DMS53 (cell line): ENCODE measurements at places on chromosomes 3 and 15.

GRCh38 chr15:95120595-95120994 lies 889.2 kb downstream of the MCTP2 start:
- DNase-seq = no peak

- DNase-seq = peak; percentile 49
These were observed 13.3 kb downstream of the EIF3J start for GRCh38 chr15:44550256-44550655.

- DNase-seq = no peak
These were observed 236.2 kb downstream of the TLE3 start for GRCh38 chr15:69861331-69862171.

GRCh38 chr3:101807888-101808287 lies 28.9 kb downstream of the NXPE3 start:
- no peak for DNase-seq

DNA sequence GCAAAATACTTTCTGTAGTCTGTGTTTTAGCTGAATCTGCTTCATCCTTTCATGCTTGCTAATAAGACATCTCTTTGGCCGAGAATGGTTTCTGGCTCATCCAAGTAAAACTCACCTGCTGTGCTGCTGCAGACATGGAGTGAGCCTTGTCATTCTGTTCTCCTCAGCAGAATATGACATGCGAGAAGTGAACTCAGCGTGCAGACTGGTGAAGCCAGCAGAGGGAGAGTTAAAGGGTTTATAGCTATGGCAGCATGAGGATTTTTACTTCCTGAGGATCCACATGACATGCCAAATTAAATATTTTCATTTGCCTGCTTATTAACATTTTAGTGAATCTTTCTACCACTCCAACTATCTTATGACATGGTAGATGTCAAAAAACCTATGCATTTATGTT lies 658.4 kb upstream of the NECTIN3 start:
- no peak for DNase-seq

DNA sequence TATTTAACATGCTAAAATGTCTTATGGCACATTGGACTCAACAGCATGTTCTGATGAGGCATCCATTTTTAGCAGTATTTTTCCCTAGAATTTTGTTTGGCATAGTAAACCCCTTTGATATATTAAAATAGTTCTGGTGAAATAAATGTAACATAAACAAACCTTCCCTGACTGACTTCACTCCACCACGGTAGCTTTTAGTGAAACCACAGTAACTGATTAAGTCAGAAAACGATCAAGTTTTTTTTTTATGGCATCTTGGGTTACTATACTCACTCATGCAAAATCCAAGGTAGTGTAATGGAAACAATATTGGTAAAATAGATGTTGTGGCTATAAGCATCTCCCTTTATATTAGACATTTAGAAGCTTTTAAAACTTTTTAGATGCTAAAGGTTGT lies 2.8 kb downstream of the SERP1 start:
- no peak for DNase-seq

DNA sequence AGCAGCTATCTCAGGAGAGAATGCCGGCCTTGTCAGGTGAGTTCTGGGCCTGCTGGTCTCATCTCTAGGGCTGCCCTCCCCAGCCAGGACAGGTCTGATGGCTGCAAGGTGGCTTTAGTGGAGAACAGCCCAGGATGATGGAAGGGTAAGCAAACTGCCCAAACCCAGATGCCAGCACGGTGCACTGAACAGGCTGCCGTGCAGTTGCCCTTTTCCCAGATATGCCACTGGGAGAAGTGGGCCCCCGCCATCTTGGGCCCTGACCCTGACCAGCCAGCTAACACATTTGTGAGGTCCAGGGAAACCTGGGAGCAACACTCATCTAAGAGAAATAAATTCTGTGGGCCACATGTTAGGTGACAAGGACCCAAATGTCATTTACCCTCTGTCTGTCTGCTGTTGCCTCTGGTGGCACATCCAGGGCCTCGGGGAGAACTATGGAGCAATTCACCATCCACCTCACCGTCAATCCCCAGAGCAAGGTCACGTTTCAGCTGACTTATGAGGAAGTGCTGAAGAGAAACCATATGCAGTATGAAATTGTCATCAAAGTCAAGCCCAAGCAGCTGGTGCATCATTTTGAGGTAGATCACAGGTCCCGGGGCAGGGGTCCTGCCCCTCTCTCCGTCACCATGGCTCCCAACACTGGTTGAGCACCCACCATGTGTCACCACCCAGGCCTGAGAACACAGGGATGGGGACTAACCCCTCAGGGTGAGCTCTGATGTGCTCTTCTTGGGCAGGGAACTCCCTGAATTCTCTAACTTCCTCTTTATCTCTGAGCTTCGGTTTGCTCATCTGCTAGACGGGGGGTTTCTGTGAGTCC lies 1.8 kb downstream of the ITIH1 start:
- DNase-seq = no peak

DNA sequence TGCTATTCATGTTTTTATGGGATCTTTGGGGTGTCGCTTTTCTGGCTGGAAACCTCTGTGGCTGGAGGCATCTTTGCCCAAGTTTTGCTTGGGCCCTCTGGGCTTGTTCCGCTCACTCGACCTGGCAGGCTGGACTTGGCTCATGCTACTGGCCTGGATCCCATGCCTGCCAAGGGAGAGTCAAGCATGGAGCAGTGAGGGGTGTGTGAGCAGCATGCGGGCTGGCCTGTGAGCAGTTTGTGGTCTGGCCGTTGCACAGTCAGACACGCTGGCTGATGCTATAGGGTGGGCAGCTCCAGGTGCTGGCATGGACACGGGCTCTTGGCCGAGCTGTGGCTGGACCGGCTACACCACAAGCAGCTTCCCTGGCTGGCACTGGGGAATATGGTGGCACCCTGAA lies 491.1 kb downstream of the AGBL1 start:
- DNase-seq = no peak

DNA sequence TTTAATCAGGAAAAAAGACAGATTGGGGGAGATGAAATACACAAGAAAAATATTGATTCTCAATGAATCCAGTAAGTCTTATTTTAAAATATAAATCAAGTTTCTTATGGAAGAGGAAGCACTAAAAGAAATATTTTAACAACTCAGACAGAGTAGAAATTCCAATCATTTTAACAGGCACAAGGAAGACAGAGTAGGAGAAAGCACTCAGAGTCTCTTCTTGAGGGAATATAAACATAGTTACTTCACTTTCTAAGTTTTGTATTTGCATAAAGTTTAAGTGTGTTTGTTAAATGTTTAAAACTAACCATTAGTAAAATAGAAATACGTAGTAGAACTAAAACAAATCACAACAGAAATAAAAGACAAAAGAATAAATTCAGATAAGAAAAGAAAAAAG lies 24.5 kb upstream of the RTP4 start:
- no peak for DNase-seq

DNA sequence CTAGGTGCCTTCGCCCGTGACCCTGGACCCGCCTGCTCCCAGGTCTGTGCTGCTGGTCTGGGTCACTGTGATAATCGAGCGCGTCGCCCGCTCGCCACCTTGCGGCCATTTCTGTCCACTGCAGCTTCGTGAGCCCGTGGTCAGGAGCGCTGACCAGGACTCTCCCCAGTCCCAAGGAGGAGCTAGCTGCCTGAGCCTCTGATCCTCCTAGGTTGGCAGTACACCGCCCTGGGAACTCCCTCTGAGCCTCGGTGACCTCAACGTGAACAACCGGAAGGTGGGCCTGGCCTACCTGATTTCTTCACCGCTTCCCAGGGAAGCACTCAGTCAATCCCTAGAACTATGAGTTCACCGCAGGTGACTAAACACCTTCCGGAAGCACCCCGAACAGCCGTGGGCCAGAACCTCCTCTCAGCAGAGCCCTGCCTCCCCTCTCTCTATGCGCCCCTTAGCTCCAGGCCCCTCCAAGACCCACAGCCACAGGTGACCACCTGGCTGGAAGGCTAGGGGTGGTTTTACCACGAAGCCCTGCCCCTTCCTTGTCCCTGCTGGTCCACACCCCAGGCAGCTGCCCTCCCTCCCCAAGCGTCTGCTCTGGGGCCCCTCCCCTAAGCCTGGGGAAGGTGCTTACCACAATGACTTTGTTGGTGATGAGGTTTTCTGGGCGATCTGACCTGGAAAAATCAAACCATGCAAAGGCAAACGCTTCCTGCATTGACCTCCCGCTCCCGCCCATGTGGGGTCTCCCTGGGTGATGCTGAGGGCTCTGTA lies 9.7 kb downstream of the PLA2G4D start:
- peak; percentile 84 for DNase-seq

- no peak for DNase-seq
These were observed 43.2 kb upstream of the CMSS1 start for GRCh38 chr3:99774467-99774866.

DNA sequence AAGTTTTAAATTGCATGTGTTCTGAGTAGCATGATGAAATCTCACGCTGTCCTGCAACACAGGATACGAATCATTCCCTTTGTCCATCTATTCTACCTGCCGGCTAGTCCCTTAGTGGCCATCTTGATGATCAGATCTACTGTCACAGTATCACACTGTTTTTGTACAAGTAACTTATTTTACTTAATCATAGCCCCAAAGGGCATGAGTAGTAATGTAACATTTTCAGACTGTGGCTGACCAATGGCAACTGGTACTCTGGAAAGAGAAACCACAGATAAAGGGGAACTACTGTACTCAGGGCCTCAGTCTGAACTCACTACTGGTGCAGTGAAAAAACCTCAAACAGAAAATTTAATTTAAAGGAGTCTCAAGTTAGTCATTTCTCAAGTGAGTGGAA lies 127.3 kb upstream of the MRPL3 start:
- no peak for DNase-seq

DNA sequence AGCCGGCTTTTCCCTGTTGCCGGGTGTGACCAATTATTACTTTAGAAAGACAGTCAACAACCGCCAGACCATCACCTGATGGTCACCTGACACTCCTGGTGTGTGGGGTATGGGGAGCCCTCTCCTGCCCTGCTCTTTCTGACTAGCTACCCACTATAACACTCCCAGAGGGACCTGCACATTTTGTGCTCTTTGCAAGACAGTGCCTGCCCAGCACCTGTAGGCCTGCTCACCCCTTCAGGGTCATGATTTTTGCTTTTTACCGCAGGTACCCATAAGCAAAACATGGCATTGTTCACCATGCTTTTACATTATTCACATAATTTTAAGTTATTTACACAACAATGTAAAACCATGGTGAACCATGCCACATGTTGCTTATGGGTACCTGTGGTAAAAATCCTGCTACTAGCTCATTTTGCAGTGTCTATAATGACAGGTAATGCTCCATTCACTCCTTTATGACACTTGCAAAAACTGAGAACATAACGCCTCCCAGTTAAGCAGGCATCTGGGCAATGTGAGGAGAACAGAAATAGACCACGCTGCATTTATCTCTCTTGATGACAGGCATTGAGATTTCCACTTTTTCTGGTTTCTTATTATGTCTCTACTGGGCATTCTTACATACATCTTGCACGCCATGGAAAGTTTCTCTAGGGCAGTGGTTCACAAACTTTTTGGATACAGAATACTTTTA lies 9.9 kb downstream of the CCRL2 start:
- no peak for DNase-seq

DNA sequence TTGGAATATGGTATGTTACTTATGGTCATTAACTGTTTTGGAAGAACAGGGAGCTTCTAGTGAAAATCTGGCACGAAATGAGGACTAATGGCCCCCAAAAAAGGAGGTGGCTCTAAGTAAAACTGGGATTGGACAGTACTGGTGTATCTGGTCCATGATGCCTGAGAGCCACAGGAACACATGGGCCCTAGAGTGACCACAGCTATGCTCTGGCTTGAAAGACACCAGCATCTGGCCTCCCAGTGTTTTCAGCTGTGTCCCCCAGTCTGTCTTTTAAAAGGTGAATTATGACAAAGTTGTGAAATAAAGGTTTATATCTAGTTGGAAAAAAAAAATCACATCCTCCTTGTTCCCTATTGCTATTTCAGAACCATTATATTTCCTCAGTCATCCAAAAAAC lies 64.5 kb downstream of the GSK3B start:
- no peak for DNase-seq

- no peak for DNase-seq
These were observed 146.9 kb downstream of the KLF13 start for GRCh38 chr15:31473385-31474058.

DNA sequence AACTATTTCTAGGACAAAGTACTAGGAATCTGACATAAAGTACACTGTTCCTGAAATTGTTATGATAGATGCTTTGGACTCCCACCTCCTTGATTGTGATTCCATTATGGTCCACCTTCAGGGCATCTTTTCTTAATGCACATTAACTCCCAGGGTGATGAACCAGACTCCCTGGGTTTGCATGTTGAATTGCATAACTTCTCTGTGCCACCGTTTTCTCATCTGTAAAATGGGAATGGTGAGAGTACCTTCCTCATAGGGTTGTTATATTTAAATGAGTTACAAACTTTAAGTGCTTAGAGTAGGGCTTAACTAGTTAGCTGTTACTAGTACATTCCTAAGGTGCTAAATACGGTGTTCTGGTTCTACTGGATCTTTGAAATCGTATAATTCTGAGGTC lies 81.9 kb downstream of the CMSS1 start:
- no peak for DNase-seq

- DNase-seq = peak; percentile 47
These were observed 856.5 kb upstream of the ARPP21 start for GRCh38 chr3:34782871-34783270.

GRCh38 chr15:59104602-59104911 lies 389 bp upstream of the CCNB2 start:
- no peak for DNase-seq

- DNase-seq = peak; percentile 80
These were observed 98.6 kb upstream of the ABHD17C start for GRCh38 chr15:80596521-80596976.

GRCh38 chr3:44509393-44509921 lies 32.0 kb upstream of the ZNF445 start:
- DNase-seq = peak; percentile 8
